ENCODE measurements at places on chromosomes 2 and 18. TPM values are rescaled to one million over a fixed set of nuclear protein-coding genes. Genes with fewer than 3 reads are reported as not detected.

- DNase-seq, result peak; percentile 50
These were observed 364.1 kb downstream of the SS18 start for GRCh38 chr18:25726298-25726697.

- DNase-seq, result no peak
These were observed 610.2 kb downstream of the DSC3 start for GRCh38 chr18:30432349-30432748.

- DNase-seq, result no peak
These were observed 104.1 kb upstream of the FZD5 start for GRCh38 chr2:207873794-207874193.

DNA sequence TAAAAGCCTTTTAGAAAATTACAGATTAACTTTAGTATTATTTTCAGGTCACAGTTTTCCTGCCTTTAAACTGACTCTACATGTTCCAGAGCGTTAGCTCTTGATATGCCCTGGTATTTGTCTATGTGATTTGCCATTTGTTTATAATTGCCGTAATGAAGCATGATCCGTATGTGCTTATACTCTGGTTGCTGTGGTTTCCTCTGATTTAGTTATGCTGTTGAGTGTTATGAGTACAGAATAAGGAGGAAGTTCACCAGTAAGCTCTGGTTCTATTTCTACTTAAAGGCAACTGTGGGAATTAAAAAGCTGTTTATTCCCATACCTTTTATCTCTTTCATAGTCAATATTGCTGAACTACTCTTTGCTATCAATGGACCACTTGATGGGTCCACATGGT lies 123.5 kb downstream of the OSBPL6 start:
- peak; percentile 19 for DNase-seq

DNA sequence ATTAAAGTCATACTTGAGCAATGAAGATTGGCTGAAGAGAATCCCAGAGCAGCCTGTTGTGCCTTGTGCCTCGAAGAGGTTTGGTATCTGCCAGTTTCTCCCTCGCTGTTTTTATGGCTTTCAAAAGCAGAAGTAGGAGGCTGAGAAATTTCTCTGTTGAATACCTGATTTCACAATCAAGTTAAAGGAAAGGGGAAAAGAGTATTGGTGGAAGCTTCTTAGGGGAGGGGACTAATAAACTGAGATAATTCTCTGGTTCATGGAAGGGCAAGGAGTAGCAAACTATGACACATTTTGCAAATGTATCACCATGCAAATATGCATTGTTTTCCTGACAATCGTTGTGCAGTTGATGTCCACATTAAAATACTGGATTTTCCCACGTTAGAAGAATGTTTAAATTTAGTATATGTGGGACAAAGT lies at the start of gene IL1B:
IL1B (minus strand) TSS at position 85 of the 423 bp plus-strand sequence. CDS start 550 bp downstream, outside the sequence.
- peak; percentile 54 for DNase-seq

DNA sequence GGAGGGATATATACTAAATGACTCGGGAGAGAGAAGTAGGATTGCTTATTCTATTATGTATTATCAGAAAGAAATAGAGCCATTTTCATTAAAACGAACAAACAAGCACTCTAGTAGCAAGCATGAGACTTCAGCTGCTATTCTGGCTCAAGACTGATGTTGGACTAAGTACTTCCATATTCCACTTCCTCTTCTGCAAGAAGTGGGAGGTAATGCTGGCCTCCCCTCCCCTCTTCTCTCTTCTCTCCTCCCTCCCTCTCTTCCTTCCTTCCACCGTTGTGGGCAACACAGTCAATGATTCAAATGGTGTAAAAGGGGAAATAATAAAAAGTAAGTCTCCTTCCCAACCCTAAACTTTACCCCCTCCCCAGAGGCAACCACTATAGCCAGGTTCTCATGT lies 62.6 kb downstream of the EMX1 start:
- peak; percentile 79 for DNase-seq

GRCh38 chr18:31064130-31064529 lies 21.6 kb upstream of the DSC3 start:
- DNase-seq, result no peak

- DNase-seq, result peak; percentile 48
These were observed 1.4 kb downstream of the PSME4 start for GRCh38 chr2:53969285-53969967.

GRCh38 chr2:38495880-38496279 lies 106.8 kb downstream of the HNRNPLL start:
- no peak for DNase-seq

DNA sequence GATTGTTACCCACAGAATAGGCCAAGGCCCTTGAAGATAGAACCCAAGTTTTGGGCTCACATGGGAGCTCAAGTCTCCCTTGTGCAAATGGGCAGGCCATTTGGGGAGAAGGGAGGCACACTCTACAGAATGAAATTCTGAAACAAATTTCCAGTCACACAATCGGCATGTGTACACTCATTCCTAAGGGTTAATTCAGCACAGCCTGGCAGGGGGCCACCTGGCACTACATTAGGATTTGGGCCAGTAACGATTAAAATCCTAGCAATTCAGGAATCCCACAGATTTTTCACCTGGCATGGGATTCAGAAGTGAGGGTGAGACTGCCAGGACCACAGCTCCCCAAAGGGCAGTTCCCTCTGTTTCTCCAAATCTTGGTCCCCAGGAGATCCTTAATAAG lies 46.4 kb downstream of the BMP10 start:
- no peak for DNase-seq

MYCN gene
- 5.9 TPM for total RNA-seq

- DNase-seq, result no peak
These were observed 548.8 kb downstream of the PARD3B start for GRCh38 chr2:205094031-205094430.

GRCh38 chr2:28997847-28998735 lies 17.0 kb downstream of the TOGARAM2 start:
- no peak for DNase-seq

DNA sequence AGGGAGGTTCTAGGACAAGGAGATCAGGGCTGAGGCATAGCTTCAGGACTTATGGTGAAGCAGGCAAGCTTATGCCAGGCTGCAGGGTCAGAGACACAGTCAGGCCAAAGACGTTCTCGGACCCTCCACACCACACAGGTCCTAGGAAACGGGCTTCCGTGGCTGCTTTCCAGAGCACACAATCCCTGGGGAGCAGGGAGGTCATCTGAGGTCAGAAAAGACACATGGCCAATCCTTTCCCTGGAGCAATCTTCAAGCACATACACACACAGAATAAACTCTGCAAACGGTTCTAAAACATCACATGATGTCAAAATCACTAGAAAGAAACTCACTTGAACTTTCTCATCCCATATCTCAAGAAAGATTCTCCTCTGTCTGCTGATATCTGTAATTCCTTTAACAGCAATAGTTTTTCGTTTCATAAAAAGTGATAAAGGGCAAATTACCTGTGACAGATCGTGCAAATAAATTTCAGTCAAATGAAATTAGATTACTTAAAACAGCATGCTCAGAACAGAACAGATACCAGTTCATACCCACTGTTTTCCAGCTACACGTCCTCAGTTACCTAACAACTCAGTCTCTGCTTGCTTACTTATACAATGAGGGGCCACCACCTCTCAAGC lies 63.9 kb downstream of the MBOAT2 start:
- DNase-seq, result no peak

GRCh38 chr2:13481201-13481600 lies 764.5 kb downstream of the TRIB2 start:
- peak; percentile 1 for DNase-seq

ANKRD53 gene
- 0.80 TPM for total RNA-seq

DNA sequence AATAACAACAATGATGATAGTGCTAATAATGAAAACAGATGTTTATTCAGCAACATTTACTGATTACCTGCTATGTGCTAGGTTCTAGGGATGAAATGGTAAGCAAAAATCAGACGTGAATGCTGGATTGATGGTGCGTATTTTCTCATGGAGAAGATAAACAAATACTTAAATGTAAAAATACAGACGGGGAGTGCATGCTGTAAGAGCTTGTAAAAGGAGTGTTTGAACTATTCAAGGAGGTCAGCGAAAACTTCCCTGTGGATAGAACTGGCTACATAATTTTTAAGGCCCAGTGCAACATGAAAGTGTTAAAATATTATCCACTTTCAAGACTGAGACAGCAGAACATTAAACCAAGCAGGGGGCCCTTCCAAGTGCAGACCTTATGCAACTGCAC lies 22.1 kb downstream of the MTX2 start:
- DNase-seq, result no peak

- DNase-seq, result no peak
These were observed 2.6 kb downstream of the DYSF start for GRCh38 chr2:71455741-71456569.

GRCh38 chr2:228039752-228040534 lies 141.5 kb downstream of the SPHKAP start:
- DNase-seq, result peak; percentile 4

- DNase-seq, result no peak
These were observed 70.0 kb upstream of the ATIC start for GRCh38 chr2:215241791-215242305.

All from muscle of leg (tissue), 16 donors.